ENCODE measurements at places on chromosomes 6 and 20. TPM values are rescaled to one million over a fixed set of nuclear protein-coding genes. Genes with fewer than 3 reads are reported as not detected.

Gene TREML4
- not detected for total RNA-seq

Gene PSORS1C1
- not detected for total RNA-seq

Gene FAM162B
- total RNA-seq: not detected

Gene CRISP1
- total RNA-seq: not detected

Gene GJA10
- not detected for total RNA-seq

Gene NCOA3
- 113 TPM for total RNA-seq

Gene FGD2
- total RNA-seq: 1.4 TPM

Gene SLC35D3
- total RNA-seq: not detected

Gene CABLES2
- total RNA-seq: 7.1 TPM

Gene POM121L2
- total RNA-seq: not detected

Gene OXT
- 1.8 TPM for total RNA-seq

Gene MTFR2
- total RNA-seq: 34.3 TPM

Gene BFSP1
- 0.23 TPM for total RNA-seq

Gene KCNQ5
- total RNA-seq: 9.8 TPM

Gene AVP
- not detected for total RNA-seq
